ENCODE measurements at places on chromosomes 7 and 10.

DNA sequence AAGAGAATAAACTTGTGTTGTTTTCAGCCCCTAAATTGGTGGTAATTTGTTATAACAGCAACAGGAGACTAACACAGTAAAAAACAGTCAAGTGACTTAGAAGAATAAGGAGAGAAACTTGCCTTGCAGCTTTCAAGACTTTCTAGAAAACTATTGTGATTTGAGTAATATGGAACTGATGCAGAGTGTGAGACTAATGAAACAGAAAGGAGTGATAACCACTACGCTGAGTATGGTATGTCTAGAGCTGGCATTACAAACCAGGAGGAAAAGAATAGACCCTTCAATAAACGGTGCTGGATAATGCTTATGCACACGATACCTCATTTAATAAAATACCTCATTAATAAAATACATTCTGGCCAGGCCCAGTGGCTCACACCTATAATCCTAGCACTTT, 99.9 kb downstream of the CREM start:
- no peak for DNase-seq

GRCh38 chr7:6653071-6654003, 16.2 kb downstream of the ZNF316 start:
- no peak for DNase-seq

DNA sequence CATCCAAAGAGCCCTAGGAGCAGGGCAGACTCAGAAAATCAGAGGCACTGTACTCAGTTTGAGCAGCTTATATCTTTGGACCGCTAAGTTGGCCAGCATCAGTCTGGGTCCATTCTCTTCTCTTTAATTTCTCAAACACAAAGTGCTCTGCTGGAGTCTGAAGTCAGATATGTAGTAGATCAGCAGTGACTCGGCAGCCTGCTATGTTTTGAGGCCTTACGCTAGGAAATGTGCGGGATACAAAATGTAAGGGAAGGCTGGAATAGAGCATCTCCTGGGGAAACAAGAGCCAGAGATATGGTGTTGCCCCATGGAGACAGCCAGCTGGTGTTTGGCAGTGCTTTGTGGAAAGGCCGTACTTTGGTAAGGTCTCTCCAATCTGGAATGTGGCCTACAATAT, 60.6 kb upstream of the VKORC1L1 start:
- DNase-seq, result no peak

- no peak for DNase-seq
These were observed 41.7 kb upstream of the OPALIN start for GRCh38 chr10:96400465-96400864.

DNA sequence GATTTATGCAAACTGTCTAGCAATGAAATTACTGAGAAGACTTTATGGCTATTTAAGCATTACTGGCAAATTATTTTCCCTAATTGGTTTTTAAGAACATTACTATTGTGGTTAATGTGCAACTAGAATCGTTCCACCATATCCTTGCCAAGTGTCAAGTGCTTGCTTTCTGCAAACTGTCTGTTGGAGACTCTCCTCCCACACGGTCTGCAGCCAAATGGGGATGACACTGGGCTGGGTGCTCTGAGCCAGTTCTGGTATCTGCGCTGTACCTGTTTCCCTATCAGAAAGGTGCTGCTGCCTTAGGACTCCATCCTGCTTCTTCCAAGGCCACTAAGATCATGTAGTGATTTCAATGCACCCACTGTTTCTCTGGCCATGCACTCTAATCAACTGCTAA, 110.4 kb downstream of the RAMP3 start:
- no peak for DNase-seq

DNA sequence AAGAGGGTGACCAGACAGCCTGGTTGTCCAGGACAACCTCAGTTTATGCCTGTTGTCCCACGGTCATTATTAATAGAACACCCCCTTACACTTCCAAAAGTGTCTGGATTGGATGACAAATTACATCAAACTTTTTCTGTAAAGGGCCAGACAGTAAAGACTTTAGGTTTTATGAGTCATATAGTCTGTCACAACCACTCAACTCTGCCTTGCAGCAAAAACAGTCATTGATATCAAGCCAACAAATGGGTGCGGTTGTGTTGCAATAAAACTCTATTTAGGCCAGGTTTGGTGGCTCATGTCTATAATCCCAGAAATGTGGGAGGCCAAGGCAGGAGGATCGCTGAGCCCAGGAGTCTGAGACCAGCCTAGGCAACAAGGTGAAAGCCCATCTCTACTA, 66.7 kb upstream of the ATP6V0A4 start:
- DNase-seq, result no peak

GRCh38 chr10:71265201-71265575, 52.8 kb downstream of the UNC5B start:
- no peak for DNase-seq

- DNase-seq, result no peak
These were observed 15.5 kb upstream of the CPXM2 start for GRCh38 chr10:123906884-123907652.

DNA sequence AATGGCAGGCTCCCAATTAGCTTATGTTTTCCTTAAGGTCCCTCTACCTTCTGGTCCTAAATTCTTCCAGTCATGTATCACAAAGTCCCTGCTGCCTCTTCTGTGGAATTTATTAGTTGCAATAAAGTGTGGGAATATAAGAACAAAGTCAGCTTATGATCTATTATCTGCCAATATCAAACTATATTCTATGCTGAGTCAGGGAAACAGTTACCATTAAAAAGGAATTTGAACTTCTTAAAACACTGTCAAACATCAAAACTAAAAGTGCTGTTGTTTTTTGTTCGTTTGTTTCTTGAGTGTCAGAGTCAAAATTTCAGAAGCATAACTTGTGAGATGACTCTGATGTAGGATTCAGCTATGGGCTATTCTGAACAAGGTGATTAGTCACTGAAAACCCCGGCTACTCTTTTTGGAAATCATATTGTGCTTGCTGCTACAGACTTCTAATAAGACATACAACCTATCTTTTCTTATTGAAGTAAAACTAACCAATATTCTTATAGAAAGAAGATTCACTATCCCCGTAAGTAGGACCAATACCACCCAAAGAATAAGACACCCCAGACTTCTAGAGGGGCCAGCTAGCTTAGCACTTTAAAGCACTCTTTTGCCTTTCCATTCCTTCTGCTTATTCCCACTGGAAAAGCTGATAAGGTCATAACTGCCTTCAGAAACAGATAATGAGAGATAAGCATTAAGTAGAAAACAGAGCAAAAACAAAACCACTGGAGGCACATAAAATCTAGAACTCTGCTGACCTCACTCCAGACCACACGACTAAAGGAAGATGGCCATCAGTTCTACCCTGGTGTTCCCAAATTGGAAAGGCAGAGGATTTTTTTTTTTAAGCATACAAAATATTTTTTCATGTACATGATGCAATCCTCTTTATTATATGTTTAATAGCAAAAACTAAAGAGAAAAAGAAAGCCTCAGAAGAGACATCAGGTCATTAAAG, 370.6 kb downstream of the PARD3 start:
- no peak for DNase-seq

DNA sequence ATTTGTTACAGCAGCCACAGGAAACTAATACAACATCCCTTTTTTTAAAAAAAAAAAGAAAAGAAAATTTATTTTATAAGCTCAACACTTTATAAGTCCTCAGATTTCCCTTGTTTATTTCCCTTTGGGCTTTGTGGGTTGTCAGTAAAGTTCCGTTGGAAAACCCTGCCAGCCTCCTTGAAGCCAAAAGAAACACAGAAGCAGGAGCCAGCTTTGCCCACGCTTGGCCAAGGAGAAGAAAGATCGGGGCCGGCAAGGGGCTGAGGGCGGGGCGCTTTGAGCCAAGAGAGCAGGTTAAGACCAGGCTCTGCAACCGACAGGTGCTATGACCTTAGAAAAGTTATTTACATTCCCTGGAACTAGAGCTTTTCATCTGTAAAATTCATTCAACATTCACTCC, 72.7 kb downstream of the RGS10 start:
- no peak for DNase-seq

DNA sequence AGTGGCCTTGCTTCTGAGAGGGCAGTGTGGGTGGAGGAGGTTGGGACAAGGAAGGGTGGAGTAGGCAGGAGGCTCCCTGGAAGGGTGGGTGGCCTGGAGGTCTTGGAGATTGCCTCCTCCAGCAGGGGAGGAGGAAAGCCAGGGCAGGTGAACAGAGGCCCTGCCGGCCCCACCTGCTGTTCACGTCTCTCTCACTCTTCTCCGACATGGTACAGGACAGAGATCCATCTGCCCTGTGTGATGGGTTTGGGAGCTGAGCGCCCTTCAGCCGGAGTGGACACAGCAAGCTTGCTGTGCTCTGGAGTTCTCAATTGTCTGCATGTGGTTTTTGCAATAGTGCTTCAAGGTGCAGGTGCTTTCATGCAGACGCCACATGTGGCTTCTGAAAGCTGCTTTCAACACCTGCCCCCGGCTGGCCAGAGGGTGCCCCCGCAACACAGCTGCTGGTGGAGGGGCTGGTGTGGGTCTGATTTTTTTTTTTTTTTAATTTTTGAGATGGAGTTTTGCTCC, 82.8 kb upstream of the GNA12 start:
- DNase-seq, result no peak

Data from activated CD4-positive, CD25-positive, alpha-beta regulatory T cell (primary cell).